ENCODE measurements at places on chromosomes 3 and 15.

GRCh38 chr3:186081678-186082077, 27.2 kb downstream of the ETV5 start:
- no peak for DNase-seq

DNA sequence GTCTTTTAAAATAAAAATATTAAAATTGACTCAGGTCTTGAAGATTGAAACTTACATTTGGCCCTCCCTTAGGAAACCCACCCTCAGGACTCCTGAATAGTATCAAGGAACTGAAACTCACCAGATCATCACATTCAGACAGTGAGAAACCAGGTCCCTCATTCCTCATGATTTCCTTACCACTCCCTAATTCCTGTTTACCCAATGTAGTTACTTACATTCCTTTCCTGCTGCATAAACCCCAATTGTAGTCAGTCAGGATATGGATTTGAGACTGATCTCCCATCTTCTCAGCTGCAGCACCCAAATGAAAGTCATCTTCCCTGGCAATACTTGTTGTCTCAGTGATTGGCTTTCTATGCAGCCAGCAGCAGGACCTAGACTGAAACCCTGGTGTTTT, 8.6 kb downstream of the ATP13A4 start:
- no peak for DNase-seq

DNA sequence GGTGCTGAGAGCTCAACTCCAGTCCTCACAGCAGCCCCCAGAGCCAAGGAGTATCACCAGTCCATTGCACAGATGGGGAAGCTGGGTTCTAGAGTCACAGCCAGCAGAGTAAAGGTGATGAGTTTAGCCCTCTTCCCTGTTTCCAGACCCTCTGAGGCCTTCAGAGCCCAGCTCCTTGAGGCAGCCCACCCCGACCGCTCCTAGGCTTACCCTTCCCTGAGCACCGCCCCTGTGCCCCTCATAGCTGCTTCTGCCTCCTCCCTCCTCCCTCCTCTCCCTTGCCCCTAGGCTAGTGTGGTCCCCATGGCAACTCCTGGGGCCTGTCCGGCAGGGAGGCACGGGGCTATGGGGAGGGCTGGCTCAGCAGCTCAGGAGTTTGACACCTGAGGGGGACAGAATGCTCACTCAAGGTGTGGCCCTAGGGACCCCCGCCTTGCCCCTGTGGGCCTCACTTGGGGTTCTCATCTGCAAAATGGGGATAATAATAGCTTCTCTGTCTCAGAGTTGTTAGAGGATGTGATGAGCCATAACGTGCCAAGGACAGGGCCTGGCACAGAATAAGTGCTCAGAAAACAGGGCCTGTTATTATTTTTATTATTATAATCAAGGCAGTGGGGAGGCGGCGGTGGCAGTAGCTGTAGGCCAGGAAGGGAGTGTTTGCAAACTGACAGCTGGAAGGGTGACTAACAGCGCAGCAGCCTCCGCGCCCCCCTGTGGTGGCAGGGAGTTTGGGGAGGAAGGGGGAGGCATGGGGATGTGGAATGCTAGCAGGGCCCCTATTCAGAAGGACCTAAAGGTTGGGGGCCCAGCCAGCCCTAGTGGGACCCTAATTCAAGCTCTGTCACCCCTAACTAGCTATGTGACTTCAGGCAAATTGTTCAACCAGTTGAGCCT, 11.5 kb downstream of the CSK start:
- no peak for DNase-seq

DNA sequence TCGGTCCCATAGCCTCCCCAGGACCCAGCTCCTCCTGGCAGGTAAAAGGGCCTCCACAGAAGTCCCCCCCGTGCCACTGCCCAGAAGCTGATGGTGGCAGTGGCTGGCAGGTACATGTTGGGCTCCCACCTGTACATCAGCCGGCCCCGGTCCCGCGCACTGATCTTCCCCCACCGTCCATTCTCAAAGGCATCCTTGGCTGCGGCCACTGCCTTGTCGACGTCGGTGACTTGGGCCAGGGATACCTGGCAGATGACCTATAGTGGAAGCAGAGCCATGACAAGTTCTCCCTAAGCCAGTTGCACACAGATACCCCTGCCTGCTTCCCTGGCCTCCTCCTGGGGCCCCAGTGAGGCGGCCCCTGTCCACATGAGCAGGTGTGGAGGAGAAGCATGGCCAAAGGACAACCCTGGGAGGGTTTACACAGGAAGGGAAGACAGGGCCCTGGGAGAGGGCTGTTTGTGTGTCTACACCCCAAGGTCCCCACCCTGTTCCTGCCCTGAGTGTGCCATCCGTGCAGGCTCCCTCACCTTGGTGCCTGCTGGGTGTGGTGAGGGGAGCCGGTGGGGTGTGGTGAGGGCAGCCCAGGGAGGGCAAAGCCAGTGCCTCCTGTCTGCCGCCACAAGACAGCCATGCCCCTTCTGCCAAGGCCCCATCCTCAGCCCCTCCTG, 44.8 kb downstream of the ALDH1L1 start:
- no peak for DNase-seq

DNA sequence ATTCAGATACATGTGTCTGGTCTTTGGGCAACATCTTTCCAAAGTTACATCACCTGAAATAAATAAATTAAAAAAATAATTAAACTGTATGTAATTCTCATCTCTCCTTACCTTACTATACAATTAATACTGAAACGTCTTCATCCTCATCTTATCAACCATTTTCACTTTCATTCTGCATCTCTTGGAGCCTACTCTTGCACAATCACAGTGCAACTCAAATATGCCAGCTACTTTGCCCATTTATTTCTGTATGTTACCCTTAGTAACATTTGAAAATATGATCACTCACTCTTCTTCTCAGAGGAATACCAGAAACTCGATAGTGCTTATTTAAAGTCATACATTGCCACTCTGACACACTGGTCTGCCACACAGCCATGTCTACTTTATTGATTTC, 1357.1 kb upstream of the CADM2 start:
- DNase-seq: no peak

All from fibroblast of skin of right biceps (primary cell).